Cardiac atrium fibroblast (primary cell): ENCODE measurements at places on chromosomes 13 and 19. TPM values are rescaled to one million over a fixed set of nuclear protein-coding genes. Genes with fewer than 3 reads are reported as not detected.

Gene MEIOSIN
- total RNA-seq, result not detected in 2 replicates

Gene TNFSF11
- total RNA-seq, result not detected in 2 replicates

Gene NLRP9
- total RNA-seq, result not detected in 2 replicates

Gene TPTE2
- total RNA-seq, result not detected in 2 replicates

Gene KHSRP
- total RNA-seq, result 111 and 115 TPM in 2 replicates

Gene PGLYRP1
- total RNA-seq, result not detected in 2 replicates

Gene MAN2B1
- 75.3 and 96.9 TPM in 2 replicates for total RNA-seq

Gene WIZ
- total RNA-seq, result 27.5 and 34.1 TPM in 2 replicates

Gene ISYNA1
- 19.5 and 29.5 TPM in 2 replicates for total RNA-seq

Gene PLEKHA4
- 9.7 and 28.4 TPM in 2 replicates for total RNA-seq

Gene OR10H1
- total RNA-seq, result not detected in 2 replicates

Gene AMH
- total RNA-seq, result 0.32 TPM in 1 of 2 replicates, not detected in the other

Gene INAFM1
- 6.2 and 9.9 TPM in 2 replicates for total RNA-seq

Gene KLK7
- total RNA-seq, result not detected in 2 replicates

Gene B3GNT8
- 1.8 and 7.6 TPM in 2 replicates for total RNA-seq

Gene CEBPA
- 4.3 and 5.7 TPM in 2 replicates for total RNA-seq

Gene SULT2B1
- total RNA-seq, result not detected in 2 replicates

Gene CD37
- not detected in 2 replicates for total RNA-seq

Gene PRX
- total RNA-seq, result 1.8 and 2.4 TPM in 2 replicates

Gene FFAR1
- not detected in 2 replicates for total RNA-seq

Gene SIGLEC8
- total RNA-seq, result not detected in 2 replicates

Gene RASL11A
- total RNA-seq, result 5.8 and 13.4 TPM in 2 replicates

Gene PLD3
- total RNA-seq, result 374 and 448 TPM in 2 replicates

Gene GRK1
- not detected in 2 replicates for total RNA-seq

Gene KIR3DL2
- not detected in 2 replicates for total RNA-seq

Gene NLRP4
- total RNA-seq, result not detected in 2 replicates

Gene IRS2
- total RNA-seq, result 25.6 and 27.6 TPM in 2 replicates

Gene LIG4
- 5.4 and 8.9 TPM in 2 replicates for total RNA-seq

Gene PEG3
- total RNA-seq, result 2.4 and 2.9 TPM in 2 replicates

Gene ZNF320
- total RNA-seq, result 4.0 and 8.9 TPM in 2 replicates

Gene AP2S1
- 295 and 351 TPM in 2 replicates for total RNA-seq

Gene SYT5
- 0.54 and 1.1 TPM in 2 replicates for total RNA-seq

Gene PPP1R12C
- 58.6 and 82.5 TPM in 2 replicates for total RNA-seq

Gene ANKLE1
- 0.49 TPM in 1 of 2 replicates, not detected in the other for total RNA-seq

Gene CPB2
- not detected in 2 replicates for total RNA-seq

Gene MYPOP
- 1.6 and 2.1 TPM in 2 replicates for total RNA-seq

Gene ZNF350
- total RNA-seq, result 6.9 and 7.1 TPM in 2 replicates

Gene RNF113B
- total RNA-seq, result not detected in 2 replicates

Gene IL27RA
- total RNA-seq, result 1.1 TPM in 2 replicates

Gene KLK2
- not detected in 2 replicates for total RNA-seq

Gene SPC24
- total RNA-seq, result 5.0 and 13.5 TPM in 2 replicates

Gene SCAF1
- total RNA-seq, result 21.1 and 25.8 TPM in 2 replicates

Gene PSG3
- total RNA-seq, result not detected in 2 replicates

Gene ADAMTSL5
- 3.4 and 11.8 TPM in 2 replicates for total RNA-seq

Gene RFPL4AL1
- not detected in 2 replicates for total RNA-seq

Gene MEF2B
- not detected in 2 replicates for total RNA-seq

Gene C19orf33
- not detected in 2 replicates for total RNA-seq

Gene FAM216B
- total RNA-seq, result not detected in 2 replicates

Gene SKA3
- total RNA-seq, result 3.4 and 3.7 TPM in 2 replicates

Gene RNU6-9
- not detected in 2 replicates for total RNA-seq

Gene U2AF1L4
- 14.3 and 17.8 TPM in 2 replicates for total RNA-seq

Gene ENOX1
- total RNA-seq, result 1.8 and 6.5 TPM in 2 replicates

Gene ZNF544
- total RNA-seq, result 13.4 and 64.2 TPM in 2 replicates

Gene FCAR
- not detected in 2 replicates for total RNA-seq

Gene ZNF724
- 1.8 TPM in 2 replicates for total RNA-seq

Gene KLF1
- total RNA-seq, result not detected in 2 replicates
